ENCODE measurements at places on chromosomes 1 and 21.

DNA sequence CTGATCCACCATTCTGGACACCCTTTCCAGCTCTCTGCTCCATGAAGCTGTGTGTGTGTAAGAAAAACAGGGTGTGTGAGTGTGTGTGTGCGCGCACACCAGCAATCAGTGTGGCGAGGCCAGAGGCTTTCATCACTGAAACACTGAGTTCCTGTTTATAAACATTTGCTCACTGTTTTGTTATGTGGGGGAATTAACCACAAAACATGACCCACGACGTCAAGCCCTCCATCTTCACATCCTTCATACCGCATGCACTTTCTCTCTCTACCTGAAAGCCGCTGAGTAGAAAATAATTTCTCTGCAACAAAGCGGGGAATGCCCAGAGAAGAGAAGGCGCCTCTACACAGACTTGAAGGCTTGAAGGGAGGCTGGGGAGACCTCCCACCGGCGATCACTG, 148.9 kb upstream of the IRF2BP2 start:
- no peak for DNase-seq

- no peak for DNase-seq
These were observed 69.2 kb upstream of the ARTN start for GRCh38 chr1:43864111-43865045.

DNA sequence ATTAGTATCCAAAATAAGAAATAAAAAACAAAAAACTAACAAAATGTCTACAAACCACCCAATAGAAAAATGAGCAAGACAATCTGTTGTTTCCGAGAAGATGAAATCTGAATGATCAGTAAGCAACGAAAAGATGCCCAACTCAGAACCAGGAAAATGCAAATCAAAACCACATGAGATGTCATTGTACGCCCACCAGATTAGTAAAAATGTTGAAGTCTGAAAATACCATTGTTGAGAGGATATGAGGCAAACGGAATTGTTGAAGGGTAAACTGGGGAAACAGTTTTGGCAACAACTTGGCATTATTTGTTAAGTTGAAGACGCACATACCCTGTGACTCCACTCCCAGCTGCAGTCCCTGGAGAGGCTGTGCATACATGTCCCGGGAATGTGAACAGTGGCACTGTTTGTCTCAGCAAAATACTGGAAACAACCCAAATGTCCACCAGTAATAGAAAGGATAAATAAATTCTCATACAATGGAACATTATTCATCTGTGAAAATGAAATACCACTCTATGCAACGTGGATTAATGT, 10.6 kb downstream of the ZBTB17 start:
- no peak for DNase-seq

DNA sequence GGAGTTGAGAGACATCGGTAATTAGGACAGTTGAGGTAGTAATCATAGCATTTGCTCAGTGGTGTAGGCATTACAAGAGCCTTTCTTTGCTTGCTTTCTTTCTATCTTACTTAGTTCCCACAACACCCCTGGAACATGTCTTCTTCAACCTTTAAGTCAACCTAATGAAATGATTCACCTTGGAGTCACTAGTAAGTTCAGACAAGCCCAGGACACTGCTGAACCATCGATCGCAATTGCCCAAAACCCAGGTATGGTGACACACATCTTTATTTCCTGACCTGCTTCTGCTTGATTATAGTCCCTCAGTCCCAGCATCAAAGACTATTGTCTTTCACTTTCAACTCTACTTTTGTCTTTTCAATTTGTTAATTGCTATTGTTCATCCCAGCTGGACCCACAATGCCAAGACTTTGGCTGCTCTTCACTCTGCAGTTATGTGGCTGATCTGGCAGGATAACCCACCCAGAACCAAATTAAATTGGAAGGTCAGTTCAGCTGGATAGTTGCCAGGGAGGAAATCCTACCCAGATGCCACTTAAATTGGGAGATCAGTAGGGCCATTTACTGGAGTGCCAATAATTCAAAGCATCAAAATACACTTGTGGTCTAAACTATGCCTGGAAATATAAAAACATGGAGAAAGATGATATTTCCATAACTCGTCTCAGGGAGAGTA, 272.9 kb downstream of the RWDD3 start:
- DNase-seq: no peak

DNA sequence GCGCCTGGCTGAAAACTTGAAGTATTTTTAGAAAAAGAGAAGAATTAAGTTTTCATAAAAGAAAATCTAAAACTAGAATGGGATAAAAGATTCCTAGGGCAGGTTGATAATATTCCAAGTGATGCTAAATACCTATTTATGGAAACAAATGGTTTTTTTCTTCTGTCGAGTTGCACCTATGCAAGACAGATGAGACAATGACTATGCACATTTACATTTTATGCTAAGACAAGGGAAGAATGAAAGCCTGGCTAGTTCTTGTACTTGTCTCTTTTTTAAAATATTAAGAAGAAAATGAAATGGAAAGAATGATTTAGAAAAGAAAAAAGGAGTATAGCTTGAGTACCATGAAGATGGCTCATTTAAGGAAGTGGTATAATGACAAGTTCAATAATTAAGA, 24.4 kb upstream of the USP24 start:
- DNase-seq: no peak

- DNase-seq: no peak
These were observed 5.0 kb downstream of the DNAJC16 start for GRCh38 chr1:15531682-15532081.

DNA sequence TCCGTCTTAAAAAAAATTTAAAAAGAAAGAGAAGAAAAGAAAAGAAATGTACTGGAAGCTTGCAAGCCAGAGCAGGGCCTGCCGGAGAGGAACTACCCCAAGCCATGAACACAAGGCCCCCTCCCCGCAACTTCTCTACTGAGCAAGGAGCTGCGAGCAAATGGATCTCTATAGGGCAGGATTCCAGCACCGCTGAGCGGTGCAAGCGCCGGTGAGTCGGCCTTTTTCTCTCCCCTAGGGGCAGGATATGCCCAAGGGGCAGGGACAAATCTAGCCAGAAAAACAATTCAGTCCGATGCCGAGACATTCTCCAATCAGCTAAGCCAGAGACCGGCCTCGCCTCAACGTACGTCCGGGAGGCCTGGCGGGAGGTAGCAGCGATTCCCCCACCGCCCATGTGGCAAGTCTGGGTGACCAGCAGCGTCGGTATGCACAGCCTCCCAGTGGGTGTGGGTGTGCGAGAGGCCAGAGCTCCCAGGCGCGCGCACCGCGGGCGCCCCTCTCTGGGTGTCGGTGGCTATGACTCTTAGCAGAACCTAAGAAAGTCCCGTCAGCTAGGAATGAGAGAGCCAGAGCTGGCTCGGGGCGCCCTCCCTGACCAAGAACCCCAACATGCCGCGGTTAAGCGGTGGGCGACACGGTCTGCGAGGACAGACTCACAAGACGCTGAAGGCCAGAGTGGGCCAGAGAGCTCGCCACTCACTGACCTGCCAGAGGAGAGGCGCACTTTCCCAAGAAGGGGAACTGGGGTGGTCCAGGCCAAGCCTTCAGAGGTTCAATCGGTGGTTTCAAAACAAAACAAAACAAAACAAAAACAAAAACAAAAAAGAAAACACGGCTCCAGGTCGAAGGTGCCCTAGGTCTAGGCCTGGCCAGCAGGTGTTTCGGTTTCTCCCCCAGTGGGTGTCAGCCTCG, 1.9 kb downstream of the CSMD2 start:
- peak; percentile 95 for DNase-seq

DNA sequence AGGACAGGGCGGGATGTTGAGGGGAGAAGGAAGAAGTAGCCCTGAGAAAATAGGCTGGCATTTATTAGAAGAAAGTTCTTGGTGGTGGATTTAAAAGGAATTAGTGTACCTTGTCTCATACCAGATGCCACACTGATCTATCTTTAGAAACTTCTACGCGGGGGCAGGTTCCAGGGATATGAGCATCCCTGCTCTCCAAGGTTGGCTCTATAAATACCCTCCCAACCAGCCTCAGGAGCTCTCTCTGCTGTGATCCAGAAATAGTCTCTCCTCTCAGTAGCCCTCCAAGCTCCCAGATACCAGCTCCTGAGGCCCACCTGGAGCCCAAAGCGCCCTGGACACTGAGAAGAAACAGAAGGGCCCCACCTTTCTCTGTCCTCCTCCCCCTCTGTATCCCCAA, 128.3 kb upstream of the TNR start:
- no peak for DNase-seq

DNA sequence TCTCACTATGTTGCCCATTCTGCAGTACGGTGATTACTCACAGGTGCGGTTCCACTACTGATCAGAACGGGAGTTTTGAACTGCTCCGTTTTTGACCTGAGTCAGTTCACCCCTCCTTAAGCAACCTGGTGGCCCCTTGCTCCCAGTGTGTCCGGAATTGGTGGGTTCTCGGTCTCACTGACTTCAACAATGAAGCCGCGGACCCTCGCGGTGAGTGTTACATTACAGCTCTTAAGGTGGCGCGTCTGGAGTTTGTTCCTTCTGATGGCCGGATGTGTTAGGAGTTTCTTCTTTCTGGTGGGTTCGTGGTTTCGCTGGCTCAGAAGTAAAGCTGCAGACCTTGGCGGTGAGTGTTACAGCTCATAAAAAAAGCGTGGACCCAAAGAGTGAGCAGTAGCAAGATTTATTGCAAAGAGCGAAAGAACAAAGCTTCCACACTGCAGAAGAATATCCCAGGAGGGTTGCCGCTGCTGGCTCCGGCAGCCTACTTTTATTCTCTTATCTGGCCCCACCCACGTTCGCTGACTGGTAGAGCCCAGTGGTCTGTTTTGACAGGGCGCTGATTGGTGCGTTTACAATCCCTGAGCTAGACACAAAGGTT, 17.6 kb upstream of the PARP1 start:
- DNase-seq: no peak

Data from endodermal cell (in vitro differentiated cells).